ENCODE measurements at places on chromosomes 12 and 14.

GRCh38 chr14:49768301-49769121 is 558 bp downstream of the KLHDC2 start:
- peak; percentile 85 for DNase-seq
- peaks cover 25% of the 10 kb centered on the region for H3K4me1 ChIP-seq
- H3K27ac ChIP-seq = peak overlapping the region; percentile 98
- H3K36me3 ChIP-seq = peaks cover 11% of the 10 kb centered on the region
- H3K4me3 ChIP-seq = peak overlapping the region; percentile 83

- no peaks in the 10 kb centered on the region for H3K4me1 ChIP-seq
- H3K27me3 ChIP-seq = no peaks in the 10 kb centered on the region
- H3K4me3 ChIP-seq = no peak overlapping the region
- H3K27ac ChIP-seq = no peak overlapping the region
- H3K36me3 ChIP-seq = no peaks in the 10 kb centered on the region
These were observed 24.9 kb upstream of the PRKAB1 start for GRCh38 chr12:119642986-119643385.

DNA sequence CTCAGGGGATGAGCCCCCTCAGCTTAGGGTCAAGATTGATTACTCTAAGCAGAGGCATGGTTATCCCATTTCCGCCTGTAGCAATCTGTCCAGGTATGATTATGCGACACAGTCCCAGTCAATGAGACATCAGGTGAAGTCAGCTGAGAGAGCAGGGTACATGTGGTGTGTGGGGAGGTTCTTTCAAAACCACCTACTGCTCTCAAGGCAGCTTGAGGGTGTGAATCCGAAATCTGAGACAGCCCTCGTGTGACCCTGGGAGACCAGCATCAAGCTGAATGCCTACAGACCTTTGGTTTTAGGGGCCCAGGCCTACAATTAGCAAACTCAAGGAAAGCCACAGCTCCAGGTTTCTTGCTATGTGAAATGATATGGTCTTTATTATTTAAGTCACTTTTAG is 275.7 kb downstream of the ITPR2 start:
- no peak overlapping the region for H3K4me3 ChIP-seq
- no peaks in the 10 kb centered on the region for H3K4me1 ChIP-seq

GRCh38 chr14:56352999-56353398 is 226.6 kb upstream of the TMEM260 start:
- H3K27ac ChIP-seq = no peak overlapping the region
- H3K27me3 ChIP-seq = no peaks in the 10 kb centered on the region
- DNase-seq = no peak
- H3K36me3 ChIP-seq = no peaks in the 10 kb centered on the region
- H3K4me1 ChIP-seq = peaks cover 10% of the 10 kb centered on the region

GRCh38 chr14:68359837-68360552 is 432.9 kb downstream of the ZFP36L1 start:
- H3K36me3 ChIP-seq = no peaks in the 10 kb centered on the region
- no peak overlapping the region for H3K27ac ChIP-seq
- H3K4me1 ChIP-seq = peaks cover 22% of the 10 kb centered on the region
- no peaks in the 10 kb centered on the region for H3K27me3 ChIP-seq

GRCh38 chr14:40269436-40269835 is 837.2 kb upstream of the FBXO33 start:
- H3K27me3 ChIP-seq = no peaks in the 10 kb centered on the region
- no peak overlapping the region for H3K4me3 ChIP-seq
- no peak for DNase-seq
- no peaks in the 10 kb centered on the region for H3K4me1 ChIP-seq

DNA sequence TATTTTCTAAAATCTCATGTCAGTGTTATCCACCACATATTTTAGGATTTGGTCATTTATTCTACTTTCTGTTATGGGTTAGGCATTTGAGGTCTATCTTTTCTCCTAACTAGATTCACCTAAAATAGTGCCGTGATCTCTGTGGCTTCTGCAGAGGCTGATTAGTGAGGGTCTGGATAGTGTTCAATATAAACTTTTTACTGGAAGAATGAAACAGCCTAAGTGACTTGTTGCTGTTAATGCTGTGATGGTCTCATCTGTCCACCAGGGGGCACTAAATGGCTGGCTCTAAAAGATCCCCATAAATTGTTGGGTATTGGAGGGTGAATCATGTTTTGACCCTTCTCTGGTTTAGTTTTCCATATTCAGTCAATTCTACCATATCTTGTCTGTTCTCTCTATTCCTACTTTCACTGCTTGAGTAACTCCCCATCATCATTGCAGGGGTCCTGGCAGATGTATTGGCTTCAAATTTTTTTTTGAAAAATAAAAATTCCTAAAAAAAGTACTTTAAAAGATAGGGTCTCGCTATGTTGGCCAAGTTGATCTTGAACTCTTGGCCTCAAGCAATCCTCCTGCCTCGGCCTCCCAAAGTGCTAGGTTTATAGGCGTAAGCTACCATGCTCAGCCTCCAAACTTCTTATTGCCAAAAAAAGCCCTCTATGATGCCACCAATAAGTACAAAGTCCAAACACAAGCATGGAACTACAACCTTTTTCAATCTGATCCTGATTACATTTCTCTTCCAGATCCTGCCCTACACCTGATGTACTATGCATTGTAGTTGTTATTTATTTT is 6.9 kb downstream of the PABPN1 start:
- no peak overlapping the region for H3K27ac ChIP-seq
- peaks cover 26% of the 10 kb centered on the region for H3K36me3 ChIP-seq
- no peaks in the 10 kb centered on the region for H3K27me3 ChIP-seq
- H3K4me1 ChIP-seq = peaks cover 5% of the 10 kb centered on the region
- DNase-seq = peak; percentile 78

- no peak for DNase-seq
- peaks cover 21% of the 10 kb centered on the region for H3K4me1 ChIP-seq
- no peak overlapping the region for H3K27ac ChIP-seq
- H3K36me3 ChIP-seq = no peaks in the 10 kb centered on the region
- no peak overlapping the region for H3K4me3 ChIP-seq
These were observed 5.2 kb downstream of the PPM1A start for GRCh38 chr14:60254176-60254575.

DNA sequence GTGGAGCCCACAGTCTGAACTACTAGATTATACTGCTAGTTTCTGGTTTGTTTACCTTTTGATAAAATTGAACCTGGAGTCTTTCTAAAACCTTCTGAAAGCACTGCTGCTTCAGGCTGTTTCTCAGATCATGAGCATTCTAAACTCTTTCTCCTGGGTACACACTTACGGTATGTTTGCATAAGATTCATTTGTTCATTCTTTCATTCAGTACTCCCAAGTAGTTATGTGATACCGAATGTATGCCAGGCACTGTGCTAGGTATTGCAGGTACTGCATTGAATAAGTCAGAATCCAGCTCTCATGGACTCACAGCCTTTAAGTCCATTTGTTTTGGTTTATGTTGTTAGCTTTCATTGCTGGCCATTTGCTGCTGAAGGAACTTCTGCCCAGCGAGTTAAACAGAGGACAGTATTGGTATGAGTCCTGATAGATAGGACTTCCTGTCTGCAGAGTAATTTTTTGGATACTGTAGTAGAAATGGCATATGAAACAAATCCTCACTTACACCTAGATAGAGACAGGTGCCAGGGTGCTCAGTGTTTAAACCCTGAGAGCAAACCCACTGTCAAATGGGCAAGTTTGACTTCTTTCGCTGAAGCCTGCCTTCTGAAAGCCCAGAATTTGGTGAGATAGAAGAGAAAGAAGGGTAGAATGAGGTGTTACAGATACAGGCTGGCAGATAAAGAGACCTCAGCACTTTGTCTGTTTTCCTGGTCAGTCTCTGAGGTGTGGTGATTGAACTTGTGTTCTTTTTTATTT is 2.1 kb downstream of the SUSD6 start:
- no peaks in the 10 kb centered on the region for H3K27me3 ChIP-seq
- peaks cover 60% of the 10 kb centered on the region for H3K4me1 ChIP-seq
- H3K36me3 ChIP-seq = no peaks in the 10 kb centered on the region
- DNase-seq = no peak
- H3K4me3 ChIP-seq = peak overlapping the region; percentile 100

DNA sequence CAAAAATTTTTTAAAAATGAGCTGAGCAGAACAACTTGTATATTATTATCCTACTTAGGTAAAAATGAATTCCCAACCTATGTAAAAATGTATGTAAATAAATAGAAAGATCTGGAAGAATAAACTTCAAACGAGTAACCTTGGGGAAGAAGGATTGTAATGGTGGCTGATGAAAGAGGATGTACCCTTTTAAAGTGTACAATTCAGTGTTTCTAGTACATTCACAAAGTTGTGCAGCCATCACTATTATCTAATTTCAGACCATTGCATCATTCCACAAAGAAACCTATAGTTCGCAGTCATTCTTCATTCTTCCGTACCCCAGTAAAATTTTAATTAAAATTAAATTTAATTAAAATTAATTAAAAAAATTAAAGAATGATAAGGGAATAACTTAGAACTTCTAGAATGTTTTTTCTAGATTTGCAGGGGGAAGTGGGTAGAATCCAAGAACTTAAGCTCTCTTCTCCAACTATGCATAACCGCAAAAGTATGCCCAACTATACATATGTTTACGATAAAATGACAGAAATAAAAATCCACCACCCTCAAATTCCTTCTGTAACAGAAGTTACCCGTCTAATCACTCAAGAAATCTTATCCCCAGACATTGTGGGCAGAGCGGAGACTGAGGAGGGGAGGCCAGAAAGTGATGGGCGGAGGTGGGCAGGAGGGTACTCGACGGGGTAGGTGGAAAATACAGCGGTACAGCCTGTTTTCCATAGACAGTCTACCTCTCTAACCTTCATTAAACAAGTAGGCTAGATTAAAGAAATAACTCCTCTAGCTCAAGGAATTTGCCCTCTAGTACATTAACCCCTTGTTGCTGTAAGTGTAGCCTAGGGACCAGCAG is 921 bp downstream of the DEPDC4 start:
- no peaks in the 10 kb centered on the region for H3K27me3 ChIP-seq
- H3K4me3 ChIP-seq = peak overlapping the region; percentile 93
- H3K36me3 ChIP-seq = no peaks in the 10 kb centered on the region
- H3K27ac ChIP-seq = peak overlapping the region; percentile 85
- peak; percentile 14 for DNase-seq

- no peak overlapping the region for H3K4me3 ChIP-seq
- H3K4me1 ChIP-seq = no peaks in the 10 kb centered on the region
- no peak overlapping the region for H3K27ac ChIP-seq
- DNase-seq = no peak
- H3K27me3 ChIP-seq = no peaks in the 10 kb centered on the region
These were observed 153.1 kb upstream of the RPH3A start for GRCh38 chr12:112638420-112638819.

GRCh38 chr12:19915392-19916195 is 452.7 kb upstream of the PDE3A start:
- H3K27ac ChIP-seq = no peak overlapping the region
- peak; percentile 57 for DNase-seq
- H3K4me1 ChIP-seq = no peaks in the 10 kb centered on the region
- H3K27me3 ChIP-seq = no peaks in the 10 kb centered on the region

- no peak overlapping the region for H3K27ac ChIP-seq
- no peaks in the 10 kb centered on the region for H3K27me3 ChIP-seq
- H3K4me1 ChIP-seq = peaks cover 8% of the 10 kb centered on the region
These were observed 172.8 kb upstream of the KITLG start for GRCh38 chr12:88753066-88753465.

DNA sequence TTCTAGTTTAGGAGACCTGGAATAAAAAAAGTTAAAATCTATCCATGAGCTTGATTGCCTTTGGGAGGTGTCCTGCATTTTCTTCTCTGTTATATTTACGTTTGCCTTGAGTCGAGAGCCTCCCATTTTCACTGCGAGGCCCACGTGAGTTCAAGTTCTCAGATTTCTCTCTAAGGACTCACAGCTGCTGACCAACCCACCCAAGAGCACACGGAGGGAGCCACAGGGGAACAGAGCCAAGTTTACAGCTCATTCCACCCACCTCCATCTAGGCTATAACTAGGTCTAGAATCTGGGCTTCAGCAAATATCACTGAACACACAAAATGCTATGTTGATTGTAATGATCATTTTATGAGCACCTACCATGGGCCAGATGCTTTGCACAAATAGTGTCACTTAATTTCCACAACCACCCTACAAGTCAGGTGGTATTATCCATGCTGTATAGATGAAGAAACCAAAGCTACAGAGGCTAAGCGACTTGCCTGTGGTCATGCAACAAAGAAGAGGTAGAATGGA is 16.7 kb downstream of the ALDH1L2 start:
- H3K36me3 ChIP-seq = peaks cover 79% of the 10 kb centered on the region
- H3K27ac ChIP-seq = no peak overlapping the region
- H3K4me1 ChIP-seq = no peaks in the 10 kb centered on the region
- H3K27me3 ChIP-seq = no peaks in the 10 kb centered on the region
- DNase-seq = peak; percentile 29

- DNase-seq = no peak
- no peak overlapping the region for H3K4me3 ChIP-seq
- no peaks in the 10 kb centered on the region for H3K27me3 ChIP-seq
- no peaks in the 10 kb centered on the region for H3K36me3 ChIP-seq
- H3K27ac ChIP-seq = no peak overlapping the region
These were observed 65.3 kb downstream of the IPO8 start for GRCh38 chr12:30630076-30630978.

GRCh38 chr12:27614386-27614785 is 81.9 kb upstream of the REP15 start:
- H3K27ac ChIP-seq = no peak overlapping the region
- H3K4me1 ChIP-seq = peaks cover 71% of the 10 kb centered on the region
- DNase-seq = no peak
- no peak overlapping the region for H3K4me3 ChIP-seq

DNA sequence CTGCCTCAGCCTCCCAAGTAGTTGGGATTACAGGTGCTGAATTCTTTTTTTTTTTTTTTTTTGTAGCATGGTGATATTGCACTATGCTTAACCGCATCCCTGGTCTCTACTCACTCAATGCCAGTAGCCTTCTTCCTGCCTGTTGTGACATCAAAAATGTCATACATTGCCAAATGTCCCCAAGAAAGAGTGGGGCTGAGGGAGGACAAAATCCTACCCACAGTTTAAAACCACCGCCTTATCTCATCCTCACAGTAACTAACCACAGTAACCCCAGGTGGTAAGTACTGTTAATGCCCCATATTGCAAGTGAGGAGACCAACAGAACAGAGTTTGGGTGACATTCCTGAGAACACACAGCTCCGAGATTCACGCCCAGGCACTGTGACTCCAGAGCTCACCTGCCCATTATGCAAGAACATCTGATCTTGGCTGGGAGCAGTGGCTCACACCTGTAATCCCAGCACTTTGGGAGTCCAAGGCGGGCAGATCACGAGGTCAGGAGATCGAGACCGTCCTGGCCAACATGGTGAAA is 19.6 kb downstream of the MORN3 start:
- H3K27me3 ChIP-seq = no peaks in the 10 kb centered on the region
- no peaks in the 10 kb centered on the region for H3K36me3 ChIP-seq

GRCh38 chr12:97456571-97457188 is 5.9 kb upstream of the RMST start:
- H3K27me3 ChIP-seq = no peaks in the 10 kb centered on the region
- no peak overlapping the region for H3K4me3 ChIP-seq
- DNase-seq = no peak
- no peak overlapping the region for H3K27ac ChIP-seq

Data from GM23248 (cell line).